CD4-positive, alpha-beta T cell treated with Interleukin-6 at 100 ng/mL for 8 hours (primary cell): ENCODE measurements at places on chromosomes 3 and 15.

DNA sequence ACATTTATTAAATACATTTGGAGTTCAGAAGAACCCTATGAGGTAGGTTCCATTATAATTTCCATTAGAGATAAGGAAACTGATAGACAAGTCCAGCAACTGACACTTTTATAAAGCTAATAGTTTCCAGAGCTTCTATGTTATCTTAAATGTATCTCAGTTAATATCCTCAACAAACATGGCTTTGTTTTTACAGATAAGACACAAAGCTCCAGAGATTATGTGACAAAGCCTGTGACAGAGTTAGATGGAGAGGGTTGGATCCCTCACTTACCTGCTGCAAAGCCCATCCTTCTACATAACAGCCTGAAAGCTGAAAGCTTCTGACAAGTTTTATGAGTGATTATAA is 473 bp upstream of the COMMD2 start:
- no peak for DNase-seq

- DNase-seq = no peak
These were observed 130.8 kb downstream of the SERPINI1 start for GRCh38 chr3:167866331-167866730.

GRCh38 chr15:29612096-29612495 is 210.2 kb downstream of the TJP1 start:
- DNase-seq = no peak

DNA sequence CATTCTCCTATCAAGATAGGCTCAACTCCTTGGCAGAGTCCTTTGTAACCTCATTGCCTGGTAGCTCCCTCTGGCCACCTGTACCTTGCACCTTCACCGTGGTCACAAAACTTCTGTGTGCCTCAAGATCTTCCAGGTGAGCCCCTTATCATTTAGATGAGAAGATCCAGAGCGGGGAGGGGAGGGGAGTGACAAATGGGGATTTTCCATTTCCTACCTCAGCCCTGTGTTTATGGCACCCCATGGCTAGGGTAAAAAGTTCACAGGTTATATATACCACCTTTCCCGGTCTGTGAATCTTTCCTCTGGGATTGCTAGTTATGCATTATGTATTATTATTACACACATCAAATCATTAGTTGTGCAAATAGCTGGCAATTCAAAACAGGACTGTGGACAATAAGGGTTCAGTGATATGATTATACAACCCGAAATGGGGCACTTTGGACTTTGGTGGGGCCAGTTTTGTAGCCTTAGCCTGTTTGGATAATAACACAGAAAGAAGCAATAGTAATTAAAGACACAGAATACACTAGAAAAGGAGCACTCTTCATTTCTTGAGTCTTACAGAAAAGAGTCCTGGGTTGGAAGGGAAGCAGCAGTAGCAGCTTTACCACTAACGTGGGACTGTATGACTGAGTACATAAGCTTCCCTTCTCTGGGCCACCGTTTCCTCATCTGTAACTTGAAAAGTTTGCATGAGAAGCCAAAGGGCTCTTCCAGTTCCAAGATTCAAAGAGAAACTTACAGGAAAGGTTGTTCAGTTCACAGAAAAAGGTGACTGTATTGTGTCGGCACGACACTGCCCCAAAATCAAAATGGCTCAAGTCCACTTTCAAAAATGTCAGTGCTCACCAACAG is 7.1 kb downstream of the TLE3 start:
- no peak for DNase-seq

DNA sequence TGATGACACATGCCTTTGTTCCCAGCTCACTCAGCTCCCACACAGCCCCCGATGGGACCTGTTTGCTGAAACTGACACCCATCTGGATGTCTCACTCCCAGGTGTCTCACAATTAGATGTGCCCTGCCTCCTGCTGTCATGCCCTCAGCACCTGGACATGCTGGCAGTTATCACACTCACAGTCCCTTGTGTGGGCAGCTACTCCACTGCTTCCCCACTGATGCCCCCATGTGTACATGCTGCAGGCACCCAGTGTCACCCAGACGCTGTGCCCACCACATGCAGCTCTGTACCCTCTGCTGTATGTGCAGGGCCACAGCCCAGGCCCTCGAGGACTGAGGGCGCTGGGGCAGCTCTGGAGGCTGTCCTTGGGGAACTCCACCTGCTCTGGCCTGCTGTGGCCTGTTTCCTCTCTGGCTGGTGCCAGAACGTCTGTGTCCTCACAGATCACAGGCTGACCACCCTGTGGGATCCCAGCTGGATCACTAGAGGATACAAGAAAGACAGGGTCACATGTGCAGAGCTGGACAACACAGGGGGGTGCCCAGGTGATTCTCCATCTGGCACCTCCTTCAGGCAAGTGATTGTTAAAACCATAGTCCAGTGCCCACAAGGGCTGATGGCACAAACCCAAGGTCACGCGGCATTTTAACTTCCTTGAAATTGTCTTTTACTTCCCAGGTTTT is 14.0 kb downstream of the C3orf22 start:
- no peak for DNase-seq

- DNase-seq = no peak
These were observed 379.8 kb downstream of the LPP start for GRCh38 chr3:188533612-188534357.

DNA sequence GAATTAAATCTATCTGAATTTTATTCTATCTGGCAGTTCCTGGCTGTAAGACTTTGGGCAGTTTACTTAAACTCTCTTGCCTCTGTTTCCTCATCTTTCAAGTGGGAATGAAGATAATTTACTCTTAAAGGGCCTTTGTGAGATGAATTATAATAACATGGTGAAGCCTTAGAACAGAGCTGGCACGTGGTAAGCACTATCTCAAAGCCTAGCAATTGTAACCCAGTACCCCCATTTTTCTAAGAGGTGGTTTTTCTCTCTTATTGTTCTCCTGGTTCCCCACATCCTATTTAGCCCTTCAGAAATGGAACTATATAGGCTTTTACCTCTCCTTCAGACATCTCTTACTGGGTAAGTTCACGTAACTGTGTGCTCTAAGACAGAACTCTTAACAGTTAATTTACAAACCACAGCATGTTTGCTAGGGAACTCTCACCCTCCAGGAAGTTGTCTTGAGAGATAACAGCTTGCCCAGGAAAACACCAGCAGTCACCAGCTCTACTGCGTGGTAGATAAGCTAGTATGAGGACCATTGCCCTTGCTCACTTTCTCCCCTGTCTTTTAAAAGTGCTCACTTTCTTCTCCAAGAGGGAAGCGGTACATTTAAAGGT is 12.3 kb upstream of the CRBN start:
- peak; percentile 63 for DNase-seq

GRCh38 chr3:182605882-182606611 is 187.3 kb upstream of the ATP11B start:
- no peak for DNase-seq

DNA sequence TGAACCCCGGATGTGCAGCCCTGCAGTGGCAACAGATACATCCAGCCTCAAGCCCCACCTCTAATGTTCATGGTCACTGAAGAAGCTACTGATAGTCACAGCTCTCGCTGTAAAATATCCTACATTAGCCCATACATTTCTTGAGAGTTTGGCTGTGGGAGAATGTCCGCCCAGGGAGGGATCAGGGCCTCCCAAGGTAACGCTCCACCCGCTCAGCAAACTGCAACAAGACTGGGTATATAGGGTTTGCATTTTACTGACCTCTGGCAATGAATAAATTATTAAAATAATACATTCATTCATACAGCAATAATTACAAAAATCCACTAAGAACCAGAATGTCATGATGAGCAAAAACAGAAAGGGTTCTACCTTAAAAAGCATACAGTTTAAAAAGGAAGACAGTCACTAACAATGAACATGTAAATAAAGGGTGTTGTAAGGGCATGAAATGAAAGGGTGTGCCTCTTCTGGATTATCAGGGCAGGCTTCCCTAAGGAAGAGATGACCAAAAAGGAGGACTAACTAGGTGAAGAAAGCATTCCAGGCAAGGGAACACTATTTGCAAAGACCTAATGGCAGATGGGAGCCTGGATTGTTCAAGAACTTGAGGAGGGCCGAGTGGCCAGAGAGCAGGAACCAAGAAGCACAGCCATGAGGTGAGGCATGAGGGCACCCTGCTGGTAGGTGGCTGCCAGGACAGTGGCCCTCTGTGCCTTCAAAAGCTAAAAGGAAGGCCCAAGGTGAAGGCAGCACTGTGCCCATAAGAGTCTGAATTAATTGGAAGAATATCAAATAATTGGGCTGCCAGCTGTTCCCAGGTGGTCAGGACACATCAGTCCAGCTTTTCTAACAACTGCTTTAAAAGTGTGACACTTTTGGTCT is 28.1 kb upstream of the CTDSPL start:
- DNase-seq = no peak

GRCh38 chr3:153001210-153002078 is 160.6 kb upstream of the RAP2B start:
- DNase-seq = no peak

DNA sequence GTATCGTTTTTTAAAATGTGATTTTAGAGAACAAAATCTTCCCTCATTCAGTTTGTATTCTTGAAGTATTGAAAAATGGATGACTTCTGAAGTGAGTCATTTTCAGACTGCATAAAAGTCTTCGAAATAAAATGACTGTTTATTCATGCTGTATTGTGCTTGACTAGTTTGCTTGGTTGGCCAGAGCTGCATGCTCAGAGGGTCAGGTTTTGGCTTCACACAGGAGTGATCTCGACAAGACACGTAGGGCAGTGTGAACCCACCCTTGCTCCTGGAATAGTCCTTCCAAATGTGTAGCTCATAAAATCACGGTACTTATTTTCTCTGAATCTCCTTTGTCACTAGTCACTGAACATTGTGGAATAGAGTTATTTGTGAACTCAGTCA is 73.3 kb downstream of the FNDC3B start:
- no peak for DNase-seq

DNA sequence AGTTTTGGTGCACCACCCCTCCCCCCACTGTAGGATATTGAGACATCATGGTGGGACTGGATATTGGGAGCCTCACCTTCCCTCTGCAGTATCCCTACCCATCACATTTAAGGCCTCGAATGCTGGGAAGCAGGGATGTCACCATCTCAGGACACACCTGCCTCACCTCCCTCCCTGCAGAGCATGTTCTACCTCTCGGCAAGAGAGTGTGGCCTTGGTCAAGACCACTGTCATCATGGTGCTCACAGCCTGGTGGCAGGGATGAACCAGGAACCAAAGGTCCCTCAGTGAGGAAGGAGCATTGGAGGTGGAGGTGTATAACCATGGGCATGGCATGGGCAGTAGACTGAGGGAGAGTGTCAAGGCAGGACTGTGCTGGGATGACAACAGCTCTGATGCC is 104.8 kb downstream of the CORO2B start:
- DNase-seq = no peak

- peak; percentile 11 for DNase-seq
These were observed 33.1 kb upstream of the UBE2Q2 start for GRCh38 chr15:75809986-75810750.

- no peak for DNase-seq
These were observed 2.7 kb downstream of the PAK6 start for GRCh38 chr15:40241269-40242212.
